ENCODE measurements at places on chromosomes 4 and X. TPM values are rescaled to one million over a fixed set of nuclear protein-coding genes. Genes with fewer than 3 reads are reported as not detected.

Gene CT45A5
- not detected for total RNA-seq

Gene MAGT1
- 58.1 TPM for total RNA-seq

Gene CCDC160
- not detected for total RNA-seq

DNA sequence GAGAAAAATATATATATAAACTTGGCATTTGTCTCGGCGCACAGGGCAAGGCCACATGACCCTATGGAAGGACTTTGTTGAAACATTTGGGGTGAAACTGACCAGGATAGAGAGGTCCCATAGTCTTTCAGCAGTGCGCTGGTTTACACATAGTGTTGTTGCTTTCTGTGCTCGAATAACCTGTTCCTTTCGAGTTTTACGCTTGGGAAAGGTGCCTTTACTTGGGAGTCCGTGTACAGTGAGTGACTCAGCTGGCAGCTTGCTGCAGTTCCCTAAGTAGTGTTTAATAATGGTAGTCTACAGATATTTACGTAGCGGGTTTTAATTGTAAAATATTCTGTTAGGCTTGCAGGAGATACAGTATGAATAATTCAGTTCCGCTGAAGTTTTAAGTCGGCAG, 578 bp downstream of the APOOL start:
- no peak for DNase-seq

Gene RPL34
- 979 TPM for total RNA-seq

GRCh38 chr4:167265231-167265630, 30.9 kb upstream of the SPOCK3 start:
- DNase-seq, result no peak

- no peak for DNase-seq
Measured at GRCh38 chr4:78953769-78954666, 14.8 kb upstream of the PAQR3 start.

Gene AFP
- total RNA-seq, result not detected

DNA sequence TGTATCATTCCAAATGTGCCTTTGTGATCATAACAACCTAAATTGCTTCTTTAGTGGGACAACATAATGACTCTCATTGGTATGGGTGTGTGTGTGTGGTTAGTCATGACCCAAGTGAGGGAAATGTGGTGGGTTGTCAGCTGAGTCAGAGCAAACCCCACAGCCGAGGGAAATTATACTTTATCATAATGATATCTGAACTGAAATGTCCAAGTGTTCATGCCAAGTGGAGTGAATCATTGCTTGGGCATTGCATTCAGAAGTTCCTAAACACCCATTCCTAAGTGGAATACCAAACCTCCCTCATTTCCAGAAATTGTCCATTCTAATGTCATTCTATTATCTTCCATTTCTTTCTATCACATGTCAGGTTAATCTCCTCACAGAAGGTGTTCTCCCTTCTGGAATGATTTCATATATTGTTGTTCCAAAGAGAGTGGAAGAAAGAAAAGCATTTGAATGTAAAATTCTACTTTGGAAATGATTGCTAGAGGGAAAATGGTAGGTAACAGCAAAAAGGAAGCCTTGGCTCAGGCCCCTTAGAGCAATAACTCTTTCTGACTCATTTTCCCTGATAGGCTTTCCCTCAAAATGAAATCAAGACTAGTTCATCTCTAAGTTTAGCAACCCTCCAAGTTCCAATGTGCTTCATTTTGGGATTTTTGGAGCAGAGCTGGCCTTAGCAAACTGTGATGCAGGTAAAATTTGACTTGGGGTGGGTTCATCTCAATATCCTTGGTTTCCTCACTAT, 230.7 kb upstream of the KCNIP4 start:
- no peak for DNase-seq

- DNase-seq, result no peak
Measured at GRCh38 chr4:183186813-183187212, 87.8 kb downstream of the WWC2 start.

DNA sequence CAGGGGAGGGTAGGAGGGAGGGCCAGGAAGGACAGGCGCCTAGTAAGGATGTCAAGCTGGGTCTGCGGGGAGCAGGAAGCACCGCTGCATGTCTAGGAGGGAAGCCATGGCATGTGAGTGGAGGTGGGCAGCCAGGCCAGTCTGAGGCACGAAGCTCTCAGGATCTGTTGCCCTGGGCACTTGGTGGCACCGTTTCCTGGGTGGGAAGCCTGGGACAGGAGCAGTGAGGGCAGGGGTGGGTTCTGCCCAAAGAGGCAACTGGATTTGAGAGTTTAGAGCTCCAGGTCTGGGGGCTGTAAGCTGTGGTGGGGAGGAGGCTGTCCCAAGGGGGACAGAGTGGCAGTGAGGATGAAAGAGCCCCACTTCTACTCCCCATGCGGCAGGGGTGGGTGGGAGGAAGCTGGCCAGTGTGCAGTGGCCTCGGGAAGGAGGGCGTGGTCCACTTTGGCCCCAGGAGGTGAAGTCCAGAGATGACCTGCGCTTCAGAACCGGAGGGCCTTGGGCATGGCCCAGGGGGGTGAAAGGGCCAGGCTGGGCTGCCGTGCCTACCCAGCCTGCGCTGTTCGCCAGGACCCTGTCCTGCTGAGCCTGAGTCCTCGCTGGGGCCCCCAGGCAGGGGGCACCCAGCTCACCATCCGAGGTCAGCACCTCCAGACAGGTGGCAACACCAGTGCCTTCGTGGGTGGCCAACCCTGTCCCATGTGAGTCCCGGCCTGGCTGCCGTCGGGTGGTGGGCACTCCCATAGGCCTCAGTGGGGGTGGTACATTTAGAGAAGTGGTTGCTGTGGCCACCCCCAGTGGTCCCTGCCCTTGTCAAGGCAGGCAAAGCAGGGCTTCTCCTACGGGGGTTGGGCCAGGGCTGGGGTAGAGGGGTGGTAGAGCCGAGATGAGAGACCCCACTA, 8.3 kb upstream of the SRPK3 start:
- peak; percentile 68 for DNase-seq

DNA sequence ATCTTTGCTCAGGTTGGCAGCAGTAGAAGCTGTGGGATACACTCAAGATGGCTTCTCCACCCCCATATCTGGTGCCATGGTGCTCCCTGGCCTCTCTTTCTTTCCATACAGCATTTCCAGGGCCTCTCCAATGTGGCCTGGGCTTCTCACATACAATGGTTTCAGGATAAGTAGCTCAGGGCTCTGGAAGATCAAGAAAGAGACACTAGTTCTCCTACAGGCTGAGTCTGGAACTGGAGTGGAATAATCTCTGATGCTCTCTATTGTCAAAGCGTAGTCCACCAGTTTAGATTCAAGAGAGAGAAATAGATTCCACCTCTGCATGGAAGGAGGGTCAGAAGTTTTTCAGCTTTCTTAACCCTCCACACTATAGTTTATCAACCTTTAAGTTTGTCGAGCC, 138.2 kb upstream of the AADAT start:
- no peak for DNase-seq

DNA sequence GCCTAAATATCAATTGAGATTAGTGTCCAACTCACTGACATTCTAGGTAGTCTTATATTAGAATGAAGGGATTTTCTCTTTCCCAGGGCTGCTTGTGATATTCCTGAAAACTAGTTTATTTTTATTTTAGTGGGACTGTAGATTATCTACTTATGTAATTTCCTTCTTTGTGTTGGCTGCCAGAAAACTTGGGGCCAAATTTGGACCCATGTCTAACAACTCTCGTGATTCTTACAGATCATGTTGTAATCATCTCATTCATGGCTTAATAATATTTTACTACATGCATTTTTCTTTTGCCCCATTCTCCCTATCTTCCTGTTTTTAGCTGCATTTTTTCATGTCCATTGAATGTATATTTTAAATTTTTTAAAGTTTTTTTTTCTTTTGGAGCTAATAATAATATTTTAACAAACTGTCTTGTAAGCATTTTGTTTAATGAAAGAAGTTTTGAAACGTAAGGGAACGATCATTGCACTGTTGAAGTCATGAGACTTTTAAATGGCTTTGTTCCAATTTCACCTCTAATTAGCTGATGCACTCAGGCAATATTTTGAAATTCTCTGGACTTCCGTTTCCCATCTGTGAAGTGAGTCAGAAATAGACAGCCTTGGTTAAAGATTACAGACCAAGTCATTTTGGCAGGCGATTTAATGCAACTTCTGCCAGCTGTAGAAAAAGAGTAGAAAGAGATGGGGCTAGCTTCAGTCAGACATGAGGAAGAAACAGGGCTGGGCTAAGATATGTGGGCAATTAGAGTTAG, 14.3 kb upstream of the TDO2 start:
- DNase-seq, result no peak

DNA sequence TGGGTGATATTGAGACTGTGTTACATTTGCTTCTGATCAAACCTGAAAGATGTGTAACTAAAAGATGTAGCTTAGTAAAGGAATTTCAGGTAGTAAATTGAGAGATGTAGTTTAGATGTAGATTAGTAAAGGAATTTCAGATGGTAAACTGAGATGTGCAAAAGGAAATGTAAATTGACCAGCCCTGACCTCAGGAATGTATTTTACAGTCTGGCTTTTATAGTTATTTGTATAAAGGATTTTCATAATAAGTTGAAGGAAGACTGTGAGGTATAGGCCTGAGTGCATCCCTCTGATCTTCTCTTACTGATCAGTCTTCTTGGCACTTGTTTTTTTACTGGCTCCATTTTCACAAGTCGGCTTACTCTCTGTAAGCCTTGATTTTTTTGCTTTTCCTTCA, 3.2 kb downstream of the KLHL2 start:
- DNase-seq, result no peak

- no peak for DNase-seq
Measured at GRCh38 chr4:3724319-3725231, 41.6 kb upstream of the ADRA2C start.

DNA sequence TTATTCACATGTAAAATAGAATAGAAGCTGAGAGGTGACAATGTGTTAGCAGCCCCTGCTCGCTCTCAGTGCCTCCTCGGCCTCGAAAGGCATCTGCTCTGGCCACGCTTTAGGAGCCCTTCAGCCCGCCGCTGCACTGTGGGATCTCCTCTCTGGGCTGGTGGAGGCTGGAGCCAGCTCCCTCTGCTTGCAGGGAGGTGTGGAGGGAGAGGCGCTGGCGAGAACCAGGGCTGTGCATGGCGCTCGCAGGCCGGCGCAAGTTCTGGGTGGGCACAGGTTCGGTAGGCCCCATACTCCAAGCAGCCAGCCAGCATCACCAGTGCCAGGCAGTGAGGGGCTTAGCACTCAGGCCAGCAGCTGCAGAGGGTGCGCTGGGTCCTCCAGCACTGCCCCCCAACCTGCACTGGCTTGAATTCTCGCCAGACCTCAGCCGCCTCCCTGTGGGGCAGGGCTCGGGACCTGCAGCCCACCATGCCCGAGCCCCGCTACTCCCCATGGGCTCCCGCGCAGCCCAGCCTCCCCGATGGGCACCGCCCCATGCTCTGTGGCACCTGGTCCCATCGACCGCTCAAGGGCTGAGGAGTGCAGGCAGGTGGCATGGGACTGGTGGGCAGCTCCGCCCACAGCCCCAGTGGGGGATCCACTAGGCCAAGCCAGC, 1346.7 kb upstream of the IGFBP7 start:
- no peak for DNase-seq

GRCh38 chrX:151523351-151523750, 40.1 kb upstream of the PASD1 start:
- DNase-seq, result no peak

Gene NFKB1
- total RNA-seq, result 35.7 TPM
